ENCODE measurements at places on chromosomes 13 and 19.

- DNase-seq = no peak
These were observed 30.9 kb downstream of the COL4A1 start for GRCh38 chr13:110275931-110276552.

DNA sequence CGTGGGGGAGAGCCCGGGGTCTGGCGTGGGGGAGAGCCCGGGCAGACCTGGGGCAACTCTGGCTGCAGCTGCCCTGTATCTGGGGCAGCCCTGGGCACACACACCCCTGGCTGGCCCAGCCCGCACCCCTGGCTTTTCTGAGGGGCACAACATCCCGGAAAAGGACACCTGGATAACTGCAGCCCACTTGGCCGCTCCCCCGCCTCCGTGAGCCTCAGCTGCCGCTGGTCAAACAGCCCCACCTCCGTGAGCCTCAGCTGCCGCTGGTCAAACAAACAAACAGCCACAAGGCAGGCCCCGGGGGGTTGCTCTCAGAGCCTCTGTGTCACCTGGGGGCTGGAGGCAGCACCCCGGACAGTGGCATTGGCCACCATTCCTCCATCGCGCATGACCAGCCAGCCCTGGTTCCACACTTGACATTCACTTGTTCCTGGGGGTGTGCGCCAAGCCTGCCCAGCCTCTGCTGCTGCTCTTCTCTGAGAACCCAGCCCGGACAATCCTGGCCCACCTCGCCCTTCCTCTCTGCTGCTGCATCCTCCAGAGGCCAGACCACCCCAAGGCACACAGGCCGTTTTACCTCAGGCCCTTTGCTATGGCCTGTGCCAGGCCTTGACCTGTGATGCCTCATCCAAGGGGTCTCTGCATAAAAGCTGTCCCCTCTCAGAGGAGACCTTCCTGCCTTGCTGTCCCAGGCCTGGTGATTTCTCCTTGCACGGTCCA lies 19.9 kb downstream of the CEBPG start:
- DNase-seq = no peak

- no peak for DNase-seq
These were observed 60.5 kb downstream of the ELF1 start for GRCh38 chr13:40958655-40959054.

DNA sequence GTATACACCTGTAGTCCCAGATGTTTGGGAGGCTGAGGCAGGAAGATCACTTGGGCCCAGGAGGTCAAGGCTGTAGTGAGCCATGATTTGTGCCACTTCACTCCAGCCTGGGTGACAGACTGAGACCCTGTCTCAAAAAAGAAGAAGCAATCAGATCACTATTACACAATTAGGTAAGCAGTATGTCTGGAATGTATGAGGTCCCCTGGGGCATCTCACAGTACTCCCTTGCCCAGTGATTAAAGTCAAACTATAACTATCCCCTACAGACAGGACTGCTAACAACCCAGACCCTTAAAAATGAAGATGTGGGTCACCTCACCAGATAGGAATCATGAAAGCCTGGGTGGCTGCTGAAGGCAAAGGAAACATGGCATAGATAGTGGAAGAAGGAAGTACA lies 9.4 kb upstream of the PAN3 start:
- DNase-seq = no peak

DNA sequence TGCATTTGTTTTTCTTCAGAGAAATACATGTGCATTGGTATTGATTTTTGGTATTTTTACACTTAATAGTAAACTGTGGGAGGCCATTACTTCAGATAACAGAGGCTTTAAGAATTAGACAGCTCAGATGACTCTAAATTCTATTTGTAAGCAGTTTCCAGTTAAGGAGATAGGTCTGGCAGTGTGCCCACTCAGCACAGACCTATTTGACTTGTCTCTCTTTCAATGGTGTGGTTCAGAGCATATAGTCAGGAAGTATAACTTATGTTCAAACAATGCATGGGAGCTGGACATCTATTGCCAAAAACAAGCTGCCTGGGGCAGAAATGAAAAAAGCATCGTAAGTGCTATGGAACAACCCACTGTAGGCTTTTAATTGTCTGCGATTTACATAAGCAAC lies 370.7 kb downstream of the HS6ST3 start:
- no peak for DNase-seq

- DNase-seq = no peak
These were observed 66.5 kb downstream of the COL4A2 start for GRCh38 chr13:110373617-110374016.

DNA sequence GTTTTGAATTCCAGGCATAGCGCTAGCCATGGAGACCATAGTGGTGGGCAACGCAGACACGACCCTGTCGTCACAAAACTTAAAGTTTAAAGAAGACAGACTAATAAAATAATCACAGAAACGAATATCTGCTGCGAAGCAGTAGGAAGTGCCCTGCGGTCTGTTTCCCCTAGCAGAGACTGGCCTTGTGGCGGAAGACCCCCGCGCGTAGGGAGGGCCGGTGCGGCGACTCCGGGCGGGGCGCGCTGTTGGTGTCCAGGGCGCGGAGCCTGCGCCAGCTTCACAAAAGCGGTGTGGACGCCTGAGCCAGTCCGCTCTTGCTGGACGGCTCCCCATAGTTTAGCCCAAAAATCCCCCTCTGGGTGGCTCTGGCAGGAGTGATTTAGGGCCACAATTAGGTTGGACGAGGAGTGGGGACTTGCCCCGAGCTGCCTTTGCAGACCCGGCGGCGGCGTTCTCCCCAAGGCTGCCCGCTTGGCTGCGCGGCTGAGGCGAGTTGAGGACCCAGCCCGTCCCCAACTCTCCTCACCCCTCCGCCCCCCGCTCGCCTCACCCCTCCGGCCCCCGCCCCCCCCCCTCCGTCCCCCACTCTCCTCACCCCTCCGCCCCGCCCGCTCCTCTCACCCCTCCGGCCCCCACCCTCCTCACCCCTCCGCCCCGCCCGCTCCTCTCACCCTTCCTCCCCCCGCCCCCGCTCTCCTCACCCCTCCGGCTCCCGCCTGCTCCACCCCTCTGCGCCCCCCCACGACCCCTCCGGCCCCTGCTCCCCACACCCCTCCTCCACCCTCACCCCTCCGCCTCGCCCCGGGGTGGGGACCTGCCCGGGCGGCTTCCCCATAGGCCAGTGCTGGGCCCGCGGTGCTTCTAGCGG lies 14.2 kb upstream of the LATS2 start:
- DNase-seq = no peak

DNA sequence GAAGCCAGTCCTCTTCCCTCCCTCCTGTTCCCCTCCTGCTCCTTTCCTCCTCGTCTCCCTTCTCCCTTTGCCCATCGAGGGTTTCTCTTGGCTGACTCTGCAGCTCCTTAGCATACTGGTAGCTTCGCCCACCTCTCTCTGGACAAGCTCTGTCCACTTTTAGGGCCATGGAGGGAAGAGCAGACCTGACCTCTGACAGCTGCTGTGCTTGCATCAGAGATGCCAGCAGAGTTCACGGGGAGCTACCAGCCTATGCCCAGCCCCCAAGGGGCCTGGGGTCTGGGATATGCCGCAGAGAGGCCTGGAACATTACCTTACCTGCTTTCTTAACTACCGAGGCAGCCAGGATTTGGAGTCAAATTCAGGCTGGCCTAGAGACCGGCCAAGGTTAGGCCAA lies 19.7 kb downstream of the LYL1 start:
- no peak for DNase-seq

DNA sequence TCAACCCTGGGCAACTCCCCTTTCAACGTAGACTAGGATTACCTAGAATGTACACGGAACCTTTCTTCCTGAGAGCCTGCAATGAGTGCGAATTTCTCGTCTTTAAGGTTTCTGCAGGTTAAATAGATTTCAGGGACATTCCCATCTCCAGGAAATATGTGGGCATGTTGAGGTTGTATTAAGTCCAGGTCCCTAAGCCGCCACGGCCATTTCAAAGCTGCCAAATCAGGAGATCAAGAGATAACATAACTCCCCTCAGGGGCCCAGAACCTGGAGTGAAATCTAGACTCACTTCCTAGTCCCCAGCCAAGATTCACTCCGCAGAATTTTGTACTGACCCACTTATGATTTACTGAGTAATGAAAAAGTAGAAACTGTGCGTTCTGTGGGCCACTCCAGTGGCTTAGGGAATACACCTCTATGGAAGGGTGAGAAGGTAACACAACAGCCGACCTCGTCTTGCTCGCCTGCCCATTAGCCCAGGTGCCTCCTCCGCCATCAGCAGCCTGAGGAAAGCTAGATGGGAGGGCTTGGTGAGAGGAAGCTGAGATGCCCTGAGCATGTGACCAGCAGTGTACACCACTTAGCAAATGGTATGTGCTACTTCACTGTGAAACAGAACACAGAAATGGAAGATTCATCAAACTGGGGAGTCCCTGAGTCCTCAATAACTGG lies 98.5 kb upstream of the SOX1 start:
- no peak for DNase-seq

- DNase-seq = no peak
These were observed 154.2 kb upstream of the MAB21L1 start for GRCh38 chr13:35630551-35631275.

GRCh38 chr13:26184791-26185250 lies 37.3 kb downstream of the RNF6 start:
- peak; percentile 54 for DNase-seq

DNA sequence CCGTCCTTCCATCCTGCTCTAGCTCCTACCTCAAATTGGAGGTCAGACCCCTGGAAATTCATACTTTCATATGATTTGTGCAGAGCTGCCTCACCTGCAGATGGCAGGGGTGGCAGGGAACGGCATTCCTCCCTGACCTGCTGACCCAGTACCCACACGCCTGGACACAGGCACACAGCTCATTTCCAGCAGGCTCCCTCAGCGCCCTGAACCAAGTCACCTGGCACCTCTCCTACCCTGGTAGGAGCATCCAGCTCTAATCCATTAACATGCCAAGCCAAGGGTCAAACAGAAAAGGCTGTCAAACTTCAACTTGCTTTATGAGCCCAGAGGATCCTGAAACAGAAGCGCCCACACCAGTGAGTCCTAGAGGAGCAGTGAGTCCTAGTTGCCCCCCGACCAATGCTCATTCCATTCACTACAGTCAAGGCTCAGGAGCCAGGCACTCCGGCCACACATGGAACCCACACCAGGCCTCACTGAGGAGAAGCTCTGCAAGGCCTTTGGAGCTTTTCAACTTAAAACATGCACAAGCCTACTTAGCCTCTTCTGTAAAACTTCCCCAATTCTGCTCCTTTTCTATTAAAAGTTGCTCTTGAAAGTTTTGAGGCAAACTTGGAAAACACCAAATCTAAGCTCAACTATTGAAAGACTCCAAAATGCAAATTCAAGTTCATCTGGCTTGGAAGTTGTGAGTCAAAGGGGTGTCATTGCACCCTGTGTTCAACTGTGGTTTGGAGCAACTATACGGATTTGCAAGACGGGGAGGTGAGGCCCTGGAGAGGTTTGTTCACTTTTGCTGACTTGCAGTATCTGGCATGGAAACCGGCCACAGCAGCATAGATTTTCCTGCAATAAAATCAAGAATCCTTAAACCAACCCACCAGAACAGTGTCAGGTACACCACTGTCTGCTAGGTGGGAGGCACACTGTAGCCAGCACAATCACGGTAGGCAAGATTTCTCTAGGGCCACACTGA lies 96.7 kb downstream of the CRYL1 start:
- no peak for DNase-seq

DNA sequence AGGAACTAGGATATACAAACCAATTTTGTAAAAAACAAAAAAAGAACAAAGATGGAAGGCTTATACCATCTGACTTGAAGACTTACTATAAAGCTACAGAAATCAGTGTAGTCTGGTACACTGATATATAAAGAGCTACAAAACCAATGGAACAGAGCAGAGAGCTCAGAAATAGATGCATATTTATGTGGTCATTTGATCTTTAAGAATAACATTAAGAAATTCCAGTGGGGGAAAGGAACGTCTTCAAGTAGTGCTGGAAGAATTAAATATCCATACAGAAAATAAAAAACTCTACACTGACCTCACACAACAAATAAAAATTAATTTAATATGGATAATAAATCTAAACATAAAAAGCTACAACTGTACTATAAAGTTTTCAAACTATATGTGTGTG lies 317.0 kb downstream of the ENOX1 start:
- no peak for DNase-seq

DNA sequence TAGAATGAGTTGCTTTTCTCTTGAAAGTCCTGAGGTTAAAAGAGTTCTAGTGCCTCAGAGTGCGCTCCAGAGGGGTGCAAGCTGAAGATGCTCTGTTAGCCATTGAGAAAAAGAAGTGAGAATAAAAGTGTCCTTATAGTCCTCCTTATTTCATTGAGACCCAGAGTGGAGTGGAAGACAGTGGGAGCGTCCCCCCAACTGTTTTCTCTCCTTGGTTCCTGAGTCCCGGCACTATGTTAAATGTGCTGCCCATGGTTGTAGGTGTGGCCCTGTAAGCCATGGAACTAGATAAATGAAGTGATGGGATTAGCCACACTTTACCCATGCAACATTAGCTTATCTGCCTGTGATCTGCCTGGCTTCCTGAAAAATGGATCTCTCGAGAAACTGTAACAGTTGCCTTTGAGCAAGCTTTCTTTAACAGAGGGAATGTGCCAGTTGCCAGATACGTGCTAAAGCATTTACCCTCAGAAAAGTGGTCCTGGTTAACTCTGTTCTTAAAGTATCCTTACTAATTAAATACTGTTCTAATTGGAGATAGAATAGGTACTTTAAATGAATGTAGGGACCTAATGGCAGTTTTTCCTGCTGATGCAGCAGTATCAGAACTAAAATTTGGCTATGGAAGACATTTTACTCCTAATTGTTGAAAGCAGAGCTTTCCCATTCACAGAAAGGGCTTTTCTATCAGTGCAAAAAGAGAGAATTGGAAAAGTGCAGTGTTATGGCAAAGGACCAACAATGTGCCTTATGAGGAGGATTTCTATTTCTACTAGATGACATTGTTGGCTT lies 21.4 kb upstream of the PSG9 start:
- DNase-seq = no peak

DNA sequence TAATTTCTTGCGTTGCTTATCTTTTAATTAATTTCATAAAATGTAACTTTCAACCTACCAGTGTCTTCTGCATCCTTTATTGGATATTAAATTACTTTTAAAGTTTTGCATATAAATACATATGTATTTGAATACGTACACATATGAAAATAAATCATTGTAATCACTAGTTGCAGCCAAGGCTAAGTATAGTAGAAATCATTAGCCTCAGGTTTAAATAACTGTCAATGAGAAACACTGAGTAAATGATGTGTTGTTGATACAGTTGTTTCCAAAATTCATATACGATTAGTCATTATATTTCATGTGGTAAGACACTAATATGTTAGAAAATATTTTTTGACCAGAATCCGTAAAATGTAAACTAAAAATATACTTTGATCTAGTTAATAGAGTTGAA lies 1267.1 kb upstream of the PCDH20 start:
- no peak for DNase-seq

DNA sequence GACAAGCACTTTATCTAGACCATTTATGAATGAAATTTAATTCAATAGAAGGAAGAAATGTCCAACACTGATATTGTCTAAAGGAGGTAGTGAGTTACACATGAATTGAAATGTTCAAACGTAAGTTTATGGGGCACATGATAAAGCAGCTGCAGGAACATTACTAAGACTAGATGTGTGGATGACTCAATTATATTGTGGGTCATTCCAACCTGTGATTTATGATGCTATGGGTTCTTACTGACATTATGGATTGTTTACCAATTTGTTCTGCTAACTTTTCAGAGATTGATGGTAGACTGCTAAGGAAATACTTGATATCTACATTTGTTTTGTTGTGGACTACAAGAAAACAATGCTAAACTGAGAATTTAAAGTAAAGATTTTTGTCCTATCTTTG lies 56.1 kb upstream of the ATXN8OS start:
- no peak for DNase-seq

All from activated T-helper 9 cell treated with anti-CD3 and anti-CD28 coated beads, Interleukin-2, amount 50 U/mL, for 16 hours (primary cell).